Jurkat, Clone E6-1 (cell line): ENCODE measurements at places on chromosomes 11 and 22.
A peak's percentile ranks its signal among the peaks of the same experiment; 100 is the strongest.

GRCh38 chr22:50481440-50482106 is at the start of gene ADM2:
Gene ADM2, plus strand, starts transcription at chr22:50481543. Its CDS starts 305 bp downstream, at chr22:50481848.
- DNase-seq, result no peak

DNA sequence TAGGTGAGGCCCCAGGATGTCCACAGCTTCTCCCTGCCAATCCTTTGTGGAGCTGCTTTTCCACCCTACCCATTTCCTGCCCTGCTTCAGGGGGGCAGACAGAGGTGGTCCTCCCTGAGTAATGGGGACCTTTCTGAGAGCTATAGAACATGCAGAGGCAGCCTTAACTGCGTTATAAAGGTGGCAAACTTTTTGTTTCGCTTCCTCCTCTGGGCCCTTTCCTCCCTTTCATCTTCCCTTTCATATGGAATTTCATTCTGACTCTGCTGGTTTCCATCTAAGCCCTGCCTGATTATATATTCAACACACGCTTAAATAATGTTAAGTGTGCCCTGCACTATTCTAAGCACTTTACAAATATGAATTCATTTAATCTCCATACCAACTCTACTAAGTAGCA is 169.3 kb upstream of the E2F8 start:
- no peak for DNase-seq

- DNase-seq, result no peak
These were observed 41.4 kb downstream of the DGCR2 start for GRCh38 chr22:19080853-19081252.

DNA sequence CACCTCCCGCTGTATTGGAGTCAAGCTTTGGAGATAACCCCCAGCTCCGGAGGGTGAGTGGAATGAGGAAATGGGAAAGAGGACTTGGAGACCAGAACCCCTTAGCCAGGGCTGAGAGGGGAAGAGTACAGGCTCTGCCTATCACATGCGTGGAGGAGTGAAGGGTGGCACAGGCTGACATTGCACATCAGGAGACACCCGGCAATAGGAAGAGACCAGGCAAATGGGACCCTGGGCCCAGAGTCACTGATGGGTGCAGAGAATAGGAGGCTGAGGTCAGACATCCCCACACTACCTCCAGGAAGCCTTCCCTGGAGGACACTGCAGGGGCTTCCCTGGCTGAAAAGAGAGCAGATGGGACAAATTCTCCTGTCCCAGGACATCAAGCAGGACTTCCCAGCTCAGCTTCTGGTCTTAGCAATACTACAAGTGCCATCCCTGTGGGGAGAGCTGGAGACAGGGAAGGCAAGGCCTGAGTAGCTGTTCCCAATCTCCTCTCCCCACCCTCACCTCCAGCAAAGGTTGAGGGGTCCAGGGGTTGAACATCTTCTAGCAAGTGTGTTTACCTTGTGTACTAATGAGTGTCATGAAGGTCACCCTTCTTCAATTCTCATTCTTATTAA is 160.7 kb downstream of the BUD13 start:
- DNase-seq, result no peak

- no peak for DNase-seq
These were observed 11.2 kb upstream of the CHST1 start for GRCh38 chr11:45676522-45677095.

GRCh38 chr11:69866648-69867047 is 47.4 kb upstream of the FGF3 start:
- no peak for DNase-seq

DNA sequence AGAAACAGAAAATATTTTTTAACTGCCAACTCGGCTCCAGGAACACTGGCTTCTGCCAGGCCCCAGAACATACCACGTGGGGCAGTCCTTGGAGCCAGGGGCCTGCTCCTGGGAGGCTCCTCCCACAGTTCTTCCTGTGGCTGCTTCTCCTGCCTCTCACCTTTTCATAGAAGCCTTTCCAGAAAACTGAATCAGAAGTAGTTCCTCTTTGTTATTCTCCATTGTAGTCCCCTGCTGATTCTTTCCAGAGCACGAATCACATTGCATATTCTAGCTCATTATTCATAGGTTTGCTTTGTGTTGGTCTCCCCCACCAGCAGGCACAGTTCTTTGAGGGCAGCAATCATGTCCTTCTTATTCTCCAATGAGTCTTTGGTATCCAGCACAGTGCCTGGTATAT is 106.0 kb downstream of the EFCAB6 start:
- DNase-seq, result no peak

DNA sequence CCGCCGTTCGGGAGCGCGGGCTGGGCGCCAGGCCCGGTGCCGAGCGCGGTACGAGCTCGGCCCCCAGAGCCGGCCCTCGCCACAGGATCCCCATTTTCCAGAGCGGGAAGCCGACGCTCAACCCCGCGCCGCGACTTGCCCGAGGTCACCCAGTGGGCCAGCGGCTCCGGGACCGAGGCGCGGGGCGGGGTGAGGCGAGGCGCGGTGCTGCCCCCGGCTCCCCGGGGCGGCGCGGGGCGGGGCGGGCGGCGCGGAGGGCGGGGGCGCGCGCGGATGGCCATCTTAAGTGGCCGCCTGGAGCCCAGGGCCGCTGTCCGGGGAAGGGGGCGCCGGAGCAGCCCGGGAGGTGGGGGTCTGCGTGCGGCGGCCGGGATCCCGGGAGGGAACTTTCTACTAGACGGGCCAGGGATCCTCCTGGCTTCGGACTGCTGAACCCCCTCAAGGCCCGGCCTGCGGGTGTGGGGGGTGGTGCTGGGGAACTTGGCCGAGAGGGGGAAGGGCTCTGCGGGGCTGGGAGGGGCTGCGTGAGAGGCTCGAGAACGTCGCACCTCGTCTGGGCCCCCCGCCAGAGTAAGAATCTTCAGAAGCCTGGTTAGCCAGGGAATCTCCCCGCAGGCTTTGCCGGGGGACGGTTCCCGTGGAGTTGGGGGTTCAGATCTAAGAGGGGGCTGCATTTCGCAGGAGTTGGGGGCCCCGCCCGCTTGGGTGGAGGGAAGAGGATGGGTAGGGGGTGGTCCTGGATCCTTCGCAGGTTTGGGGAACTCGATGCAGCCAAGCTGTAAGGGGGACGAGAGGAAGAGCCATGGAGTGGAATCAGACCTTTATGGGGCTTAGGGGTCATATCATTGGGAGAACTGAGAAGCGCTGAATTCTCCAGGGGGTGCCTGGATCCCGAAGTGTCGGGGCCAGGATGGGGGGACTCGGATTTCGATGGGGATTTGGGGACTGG is 678 bp upstream of the INPPL1 start:
- no peak for DNase-seq

- no peak for DNase-seq
These were observed 5.6 kb downstream of the ALX4 start for GRCh38 chr11:44304091-44305025.

DNA sequence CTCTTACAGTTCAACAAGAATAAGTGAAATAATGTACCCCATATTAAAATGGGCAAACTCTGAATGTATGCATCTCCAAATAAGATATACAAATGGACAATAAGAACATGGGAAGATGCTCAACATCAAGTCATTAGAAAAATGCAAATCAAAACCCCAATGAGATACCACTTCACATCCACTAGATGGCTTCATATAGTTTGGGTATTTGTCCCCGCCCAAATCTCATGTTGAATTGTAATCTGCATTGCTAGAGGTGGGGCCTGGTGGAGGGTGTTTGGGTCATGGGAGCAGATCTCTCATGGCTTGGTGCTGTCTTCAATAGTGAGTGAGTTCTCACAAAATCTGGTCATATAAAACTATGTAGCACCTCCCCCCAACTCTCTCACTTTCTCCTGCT is 5.7 kb downstream of the MPZL2 start:
- peak; percentile 45 for DNase-seq

- DNase-seq, result no peak
These were observed 41.1 kb downstream of the CYB5R2 start for GRCh38 chr11:7632211-7632610.

- no peak for DNase-seq
These were observed 76.0 kb downstream of the PACSIN2 start for GRCh38 chr22:42938976-42939375.

GRCh38 chr11:92267968-92268367 is 43.4 kb downstream of the FAT3 start:
- no peak for DNase-seq

- DNase-seq, result no peak
These were observed 73.0 kb upstream of the PHF21B start for GRCh38 chr22:45082795-45083194.

GRCh38 chr11:119493712-119494111 is 70.7 kb upstream of the THY1 start:
- peak; percentile 9 for DNase-seq

GRCh38 chr22:37101311-37102066 is 8.0 kb downstream of the TMPRSS6 start:
- no peak for DNase-seq

- no peak for DNase-seq
These were observed 1.0 kb upstream of the HTATIP2 start for GRCh38 chr11:20362481-20362880.

GRCh38 chr11:10407749-10408685 is 47.0 kb upstream of the AMPD3 start:
- DNase-seq, result no peak

GRCh38 chr11:9675691-9676090 is 11.8 kb downstream of the SWAP70 start:
- no peak for DNase-seq

DNA sequence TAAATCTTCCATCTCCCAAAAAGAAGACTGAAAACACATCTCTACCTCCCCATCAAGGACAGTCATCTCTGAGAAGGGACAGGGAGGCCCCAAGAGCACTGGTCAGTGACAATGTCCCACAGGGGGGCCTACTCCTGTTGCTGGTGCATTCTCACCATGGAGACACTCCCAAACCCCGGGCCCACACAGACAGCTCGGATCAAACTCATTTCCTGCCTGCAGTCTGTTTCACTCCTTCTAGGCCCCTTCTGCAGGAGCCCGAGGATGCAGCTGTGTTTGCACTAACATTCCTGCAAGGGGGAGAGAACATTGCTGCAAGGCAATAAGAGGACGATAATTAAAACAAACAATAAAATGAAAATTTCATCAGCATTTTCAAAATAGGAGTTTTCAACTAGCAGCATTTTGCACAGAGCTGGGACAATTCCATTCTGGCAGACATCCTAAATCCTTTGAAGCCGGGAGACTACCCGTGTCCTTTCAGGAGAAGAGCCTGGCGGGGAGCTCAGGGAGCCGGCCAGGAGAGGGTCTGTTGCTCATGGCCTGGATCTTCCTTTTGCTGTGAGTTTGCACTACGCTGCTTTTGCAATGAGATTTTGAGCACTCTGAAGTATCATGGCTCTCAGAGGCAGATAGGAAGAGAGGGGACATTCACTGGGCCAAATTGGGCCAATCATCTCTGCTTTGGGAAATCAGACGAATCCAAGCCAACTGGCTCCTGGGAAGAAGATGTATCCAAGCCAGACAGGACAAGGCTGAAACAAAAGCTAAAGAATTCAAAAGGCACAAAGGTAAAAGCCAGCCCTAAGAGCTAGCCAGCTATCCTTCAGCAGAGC is 33.2 kb downstream of the SPATA19 start:
- DNase-seq, result no peak

GRCh38 chr22:34508797-34509196 is 557.2 kb upstream of the ISX start:
- DNase-seq, result no peak

- DNase-seq, result peak; percentile 14
These were observed 12.8 kb downstream of the MACROD1 start for GRCh38 chr11:64152841-64153691.

- DNase-seq, result no peak
These were observed 33.4 kb downstream of the INSC start for GRCh38 chr11:15148169-15148568.

DNA sequence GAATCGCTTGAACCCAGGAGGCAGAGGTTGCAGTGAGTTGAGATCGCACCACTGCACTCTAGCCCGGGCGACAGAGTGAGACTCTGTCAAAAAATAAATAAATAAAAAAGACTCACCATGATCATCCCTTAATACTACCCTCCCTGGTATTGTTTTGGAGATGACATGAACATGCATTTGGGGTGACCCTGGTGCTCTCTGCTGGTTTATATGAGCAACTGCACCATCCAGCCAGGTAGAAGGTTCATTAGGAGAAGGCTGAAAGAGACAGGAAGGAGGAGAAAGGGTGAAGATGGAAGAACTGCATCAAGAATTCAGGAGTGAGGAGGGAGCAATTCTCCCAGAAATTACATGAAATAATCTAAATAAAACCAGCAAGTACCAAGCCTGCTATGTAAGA is 37.8 kb downstream of the SLC5A1 start:
- peak; percentile 41 for DNase-seq

- no peak for DNase-seq
These were observed 6.2 kb upstream of the FBLN1 start for GRCh38 chr22:45496451-45496941.
